ENCODE measurements at places on chromosomes 4 and X.

- peak; percentile 57 for DNase-seq
These were observed 568 bp upstream of the CASP6 start for GRCh38 chr4:109703664-109704361.

GRCh38 chrX:124910611-124911010, 409.1 kb upstream of the TEX13C start:
- DNase-seq, result no peak

DNA sequence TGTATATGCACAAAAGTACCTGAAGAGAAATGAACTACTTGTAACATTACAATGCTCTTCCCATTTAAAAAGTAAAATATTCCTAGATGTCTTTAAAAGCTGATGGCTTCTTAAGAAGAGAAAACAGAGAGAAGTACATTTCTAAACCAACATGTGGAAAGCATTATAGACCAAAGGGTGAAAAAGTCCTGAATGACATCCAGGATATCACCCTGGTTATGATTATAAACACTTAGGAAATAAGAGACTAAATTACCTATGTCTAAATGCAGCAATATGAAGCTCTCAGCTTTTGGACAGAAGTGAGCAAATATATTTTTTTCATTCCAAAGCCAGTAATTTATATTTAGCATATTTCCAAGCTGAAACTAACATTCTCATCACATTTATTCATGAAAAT, 21.7 kb upstream of the EGFL6 start:
- DNase-seq, result no peak

GRCh38 chr4:128707864-128708263, 101.6 kb upstream of the JADE1 start:
- no peak for DNase-seq

DNA sequence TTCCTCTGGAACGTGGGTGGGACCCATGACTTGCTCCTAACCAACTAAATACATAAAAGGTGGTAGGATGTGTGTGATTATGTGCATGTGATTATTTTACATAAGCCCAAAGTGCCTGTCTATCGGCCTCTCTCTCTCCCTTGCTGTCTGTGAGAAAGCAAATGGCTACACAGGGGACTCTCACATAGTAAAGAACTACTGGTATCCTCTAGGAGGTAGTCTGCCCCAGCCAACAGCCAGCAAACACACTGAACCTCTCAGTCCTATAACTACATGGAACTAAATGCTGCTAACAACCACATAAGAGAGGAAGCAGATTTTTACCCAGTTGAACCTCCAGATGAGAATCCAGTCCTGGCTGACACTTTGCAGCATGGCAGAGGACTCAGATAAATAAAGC, 1249.4 kb downstream of the ADGRL3 start:
- no peak for DNase-seq

- peak; percentile 86 for DNase-seq
These were observed 17.8 kb downstream of the ANXA3 start for GRCh38 chr4:78569306-78569821.

GRCh38 chr4:179521952-179522351, 2079.7 kb upstream of the AGA start:
- no peak for DNase-seq

GRCh38 chr4:100849319-100849718, 331.5 kb upstream of the EMCN start:
- DNase-seq, result no peak

- peak; percentile 62 for DNase-seq
These were observed 6.2 kb upstream of the CXCL13 start for GRCh38 chr4:77599378-77599777.

DNA sequence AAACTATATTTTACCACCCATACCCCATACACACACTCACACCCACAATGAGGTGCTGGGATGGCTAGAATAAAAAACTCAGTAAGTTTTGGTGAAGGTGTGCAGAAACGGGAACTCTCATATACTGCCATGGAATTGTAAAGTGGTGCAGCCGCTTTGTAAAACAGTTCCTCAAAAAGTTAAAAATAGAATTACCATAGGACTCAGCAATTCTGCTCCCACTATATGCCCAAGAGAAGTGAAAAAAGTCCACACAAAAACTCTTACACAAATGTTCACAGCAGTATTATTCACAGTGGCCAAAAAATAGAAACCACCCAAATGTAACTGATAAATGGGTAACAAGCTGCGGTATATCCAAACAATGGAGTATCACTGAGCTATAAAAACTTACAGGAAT, 6.5 kb downstream of the CENPU start:
- no peak for DNase-seq

DNA sequence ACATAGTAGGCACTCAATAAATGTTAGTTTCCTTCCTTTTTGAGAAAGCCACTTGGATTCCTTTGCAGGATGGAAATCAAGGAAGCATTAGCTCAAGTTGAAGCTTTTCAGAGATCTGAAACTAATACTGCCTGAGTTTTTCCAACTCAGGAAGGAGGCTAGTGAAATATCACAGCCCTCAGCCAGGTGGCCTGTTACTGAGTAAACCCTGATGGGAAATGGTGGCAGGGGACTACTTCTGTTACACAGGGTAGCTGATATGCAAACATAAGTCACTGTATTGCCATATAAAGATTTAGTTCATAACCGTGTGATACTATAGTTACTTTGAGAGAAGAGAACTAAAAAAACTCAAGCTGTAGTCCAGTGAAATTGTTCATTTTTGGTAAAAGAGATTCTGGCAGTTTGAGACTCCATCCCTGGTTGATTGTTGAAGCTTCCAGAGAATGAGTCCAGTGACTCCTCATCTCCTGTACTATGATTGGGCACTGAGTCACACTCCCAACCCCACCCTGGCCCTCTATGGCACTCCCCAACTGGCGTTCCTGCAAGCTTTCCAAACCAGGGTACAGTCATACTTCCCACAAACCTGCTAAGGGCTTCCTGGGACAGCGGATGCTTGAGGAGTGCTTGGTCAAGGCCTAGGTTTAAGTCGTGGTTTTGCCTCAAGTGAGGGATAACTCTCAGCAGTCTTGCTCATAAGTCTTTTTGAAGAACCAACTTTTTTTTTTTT, 81.8 kb downstream of the MID1IP1 start:
- peak; percentile 94 for DNase-seq

GRCh38 chrX:10484683-10485247, 135.6 kb downstream of the MID1 start:
- no peak for DNase-seq

- DNase-seq, result no peak
These were observed 600 bp downstream of the RADX start for GRCh38 chrX:106612393-106612763.

DNA sequence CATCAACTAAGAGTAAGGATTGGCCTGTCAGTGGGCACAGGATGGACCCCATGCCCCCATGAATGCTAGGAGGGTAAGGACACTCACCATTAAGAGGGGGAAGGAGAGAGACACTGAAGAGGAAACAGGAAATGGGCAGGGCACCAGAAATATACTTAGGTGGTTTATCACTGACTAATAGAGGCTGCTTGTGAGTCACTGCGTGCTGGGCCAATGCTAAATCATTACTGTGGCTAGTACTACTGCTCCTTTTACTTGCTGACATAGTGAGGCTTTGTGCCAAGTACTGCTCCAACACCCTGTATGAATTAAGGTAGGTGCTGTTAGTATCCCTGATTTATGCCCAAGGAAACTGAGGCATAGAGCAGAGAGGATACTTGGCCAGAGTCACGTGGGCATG, 130.4 kb upstream of the FRMPD4 start:
- peak; percentile 70 for DNase-seq

- no peak for DNase-seq
These were observed 6.2 kb downstream of the PRR32 start for GRCh38 chrX:126825566-126826193.

DNA sequence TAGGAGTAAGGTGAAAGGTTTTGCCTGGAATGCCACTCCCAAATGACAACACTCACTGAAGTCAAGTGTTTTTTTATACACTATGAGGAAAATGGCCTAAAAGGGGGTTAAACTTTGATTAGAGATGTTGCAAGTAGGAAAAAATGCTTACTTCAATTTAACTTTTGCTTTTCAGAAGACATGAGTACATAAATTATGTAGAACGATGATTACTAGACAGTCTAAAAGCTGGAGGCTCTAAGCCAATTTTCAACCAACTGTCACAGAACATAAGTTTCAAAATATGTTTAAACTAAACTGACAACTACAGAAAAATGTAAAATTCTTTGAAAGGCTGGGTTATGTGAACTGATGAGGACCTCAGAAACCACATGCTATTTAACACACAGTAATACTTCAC, 83.4 kb downstream of the SHISA3 start:
- DNase-seq, result no peak

GRCh38 chr4:107579099-107579498, 140.9 kb downstream of the PAPSS1 start:
- no peak for DNase-seq

GRCh38 chrX:9144701-9145241, 110.8 kb upstream of the FAM9B start:
- peak; percentile 48 for DNase-seq

DNA sequence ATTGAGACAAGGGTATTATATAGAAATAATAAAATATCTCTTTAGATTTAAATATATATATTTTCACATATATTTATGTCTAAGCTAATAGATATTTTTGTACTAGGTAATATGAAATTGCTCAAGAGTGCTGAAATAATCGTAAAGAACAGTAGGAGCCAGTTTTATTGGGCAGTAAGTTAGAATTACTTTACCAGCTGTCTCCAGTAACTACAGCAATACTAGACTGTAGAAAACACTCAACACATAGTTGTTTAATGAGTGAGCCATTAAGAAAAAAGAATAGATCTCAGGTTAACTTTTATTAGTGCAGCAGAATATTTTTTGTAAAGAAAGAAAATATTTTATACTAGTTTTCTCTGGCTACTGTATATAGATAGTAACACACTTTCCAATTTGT, 715.2 kb downstream of the TRIML1 start:
- peak; percentile 27 for DNase-seq

- peak; percentile 76 for DNase-seq
These were observed 40.6 kb downstream of the HADH start for GRCh38 chr4:108030332-108030731.

- DNase-seq, result no peak
These were observed 90.0 kb upstream of the EXOC1L start for GRCh38 chr4:55729351-55730279.

DNA sequence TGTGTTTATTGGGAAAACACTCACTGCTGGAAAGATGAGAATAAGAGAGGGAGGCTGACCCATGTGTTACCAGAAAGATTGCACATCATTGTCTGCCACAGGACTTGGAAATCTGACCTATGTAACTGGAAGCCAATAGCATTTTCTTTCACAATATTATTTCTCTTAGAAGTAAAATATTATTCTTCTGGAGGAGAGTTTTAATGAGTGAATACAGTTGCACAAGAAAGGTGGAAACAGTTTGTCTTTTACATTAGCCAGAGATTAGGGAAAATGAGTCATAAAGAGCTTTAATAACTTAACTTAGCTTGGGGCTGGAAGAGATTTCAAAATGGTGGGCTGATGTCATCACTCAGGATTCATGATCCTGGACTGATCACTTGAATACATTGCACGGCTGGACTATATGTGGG, 31.5 kb upstream of the LNX1 start:
- DNase-seq, result peak; percentile 94

DNA sequence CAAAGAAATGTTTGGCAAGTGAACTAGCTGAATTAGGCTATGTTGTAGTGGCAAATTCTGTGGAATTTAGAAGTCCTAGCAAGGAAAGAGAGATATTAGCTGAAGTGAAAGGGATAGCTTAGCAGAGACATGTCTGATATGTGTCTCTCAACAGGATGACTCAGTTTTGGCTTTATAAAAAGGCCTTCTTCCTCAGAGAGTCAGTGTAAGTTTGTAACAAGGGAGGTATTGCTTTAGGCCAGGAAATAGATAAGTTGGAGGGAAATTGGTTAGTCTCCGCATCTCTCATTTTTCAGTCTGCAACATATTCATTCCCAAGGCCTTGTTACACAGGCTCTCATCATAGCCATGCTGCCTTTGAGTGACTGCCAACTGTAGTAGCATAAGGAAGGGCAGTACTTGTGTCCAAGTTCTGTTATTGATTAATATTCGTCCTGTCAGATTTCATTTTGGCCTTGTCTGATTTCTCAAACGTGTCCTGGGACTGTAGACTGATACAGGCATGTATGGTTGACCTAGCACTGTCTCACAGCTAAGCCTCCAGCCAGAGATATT, 4.0 kb downstream of the TMEM164 start:
- DNase-seq, result no peak

GRCh38 chrX:32572644-32573043, 638.7 kb downstream of the DMD start:
- peak; percentile 45 for DNase-seq

DNA sequence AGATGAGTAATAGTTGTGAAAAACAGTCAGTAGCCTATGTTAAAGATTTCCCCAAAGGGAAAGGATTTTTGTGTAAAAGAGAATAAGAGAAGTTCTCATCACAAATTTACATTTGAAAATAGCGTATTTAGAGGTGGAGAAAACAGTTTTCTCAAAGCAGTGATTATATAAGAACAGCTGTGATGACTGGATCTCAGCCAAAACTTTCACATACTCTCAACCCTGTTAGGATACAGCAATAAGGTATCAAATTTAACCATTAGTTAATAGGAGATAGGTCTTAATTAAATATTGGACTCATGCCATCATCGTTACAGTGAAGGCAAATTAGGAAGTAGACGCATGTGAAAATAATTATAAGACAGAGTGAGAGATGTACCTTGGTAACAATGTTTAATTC, 622.7 kb downstream of the PCDH18 start:
- DNase-seq, result no peak

DNA sequence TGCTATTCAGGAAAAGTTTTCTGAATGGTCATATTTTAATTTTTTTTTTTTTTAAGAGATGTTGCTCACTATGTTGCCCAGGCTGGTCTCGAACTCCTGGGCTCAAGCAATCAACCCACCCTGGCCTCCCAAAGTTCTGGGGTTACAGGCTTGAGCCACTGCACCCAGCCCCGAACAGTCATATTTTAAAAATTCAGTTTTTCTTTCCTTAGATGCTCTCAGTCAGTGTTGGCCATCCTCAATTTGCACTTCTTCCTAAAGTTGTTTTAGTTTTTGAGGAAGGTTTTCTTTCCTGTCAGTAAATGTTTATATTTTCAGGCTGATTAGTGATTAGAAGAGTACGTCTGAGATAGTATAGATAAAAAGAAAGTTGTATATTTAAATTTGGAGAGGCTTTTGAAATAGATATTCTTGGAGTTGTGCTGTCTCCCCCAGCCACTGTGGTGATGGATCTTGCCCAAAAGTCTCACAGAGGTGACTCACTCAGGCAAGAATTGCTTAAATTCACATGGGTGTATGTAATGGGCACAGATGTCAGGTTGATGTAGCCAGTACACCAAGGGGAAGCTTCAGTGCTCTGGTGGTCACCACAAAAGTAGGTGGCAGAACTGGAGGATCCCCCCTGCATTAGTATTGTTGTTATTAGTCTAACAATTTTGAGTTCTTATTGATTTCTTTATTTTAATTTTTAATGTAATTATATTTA, 72.2 kb upstream of the ELOVL6 start:
- peak; percentile 76 for DNase-seq

DNA sequence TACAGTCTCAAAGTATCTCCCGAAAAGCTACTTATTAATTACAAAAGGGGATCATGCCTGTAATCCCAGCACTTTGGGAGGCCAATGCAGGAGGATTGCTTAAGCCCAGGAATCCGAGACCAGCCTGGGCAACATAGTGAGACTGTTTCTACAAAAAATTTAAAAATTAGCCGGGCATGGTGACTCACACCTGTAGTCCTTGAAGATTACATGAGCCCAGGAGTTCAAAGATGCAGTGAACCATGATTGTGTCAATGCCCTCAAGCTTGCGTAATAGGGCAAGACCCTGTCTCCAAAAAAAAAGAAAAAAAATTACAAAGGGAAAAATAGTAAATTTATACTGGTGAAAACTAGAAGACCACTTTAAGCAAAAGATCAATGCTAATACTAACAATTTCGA, 3.3 kb upstream of the PORCN start:
- no peak for DNase-seq

GRCh38 chr4:56314207-56314915, 72.9 kb downstream of the AASDH start:
- no peak for DNase-seq

Measured in cardiac fibroblast (primary cell).